ENCODE measurements at places on chromosomes 13 and 19. TPM values are rescaled to one million over a fixed set of nuclear protein-coding genes. Genes with fewer than 3 reads are reported as not detected.
A peak's percentile ranks its signal among the peaks of the same experiment; 100 is the strongest.

CCDC169 gene
- 0.55 TPM for total RNA-seq

LHB gene
- 0.84 TPM for total RNA-seq

DNA sequence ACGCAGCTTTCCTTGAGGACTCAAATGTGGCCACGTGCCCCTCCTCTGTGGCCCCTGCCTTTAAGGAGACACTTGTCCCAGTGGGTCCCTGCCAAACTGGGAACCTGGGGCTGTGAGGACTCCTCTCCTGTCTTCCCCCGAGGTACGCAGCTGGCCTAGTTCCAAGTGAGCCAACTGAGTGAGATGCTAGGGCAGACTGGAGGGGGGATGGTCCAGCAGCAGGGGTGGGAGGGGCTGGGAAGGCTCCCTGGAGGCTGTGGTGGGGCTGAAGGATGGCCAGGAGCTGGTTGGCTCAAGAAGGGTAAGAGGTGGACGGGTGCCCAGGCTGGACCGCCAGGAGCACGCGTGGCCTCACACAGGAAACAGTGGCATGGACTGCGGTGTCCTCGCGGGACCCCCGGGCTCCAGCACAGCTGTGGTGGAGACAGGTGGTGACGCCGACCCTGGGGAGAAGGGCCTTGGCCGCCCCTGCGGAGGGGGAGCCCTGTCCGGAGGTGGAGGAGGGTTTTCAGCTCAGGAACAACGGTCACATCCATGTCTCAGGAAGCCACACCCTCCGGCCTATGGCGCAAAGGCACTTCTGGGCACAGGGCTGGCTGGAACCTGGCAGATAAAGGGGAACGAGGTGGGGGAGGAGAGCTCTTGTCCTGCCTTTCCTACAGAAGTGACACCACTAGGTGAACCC is 45.8 kb downstream of the MLLT1 start:
- no peaks in the 10 kb centered on the region for H3K27me3 ChIP-seq
- peaks cover under 1% of the 10 kb centered on the region for H3K4me1 ChIP-seq
- H3K36me3 ChIP-seq: no peaks in the 10 kb centered on the region
- DNase-seq: peak; percentile 82
- no peak overlapping the region for H3K27ac ChIP-seq

DNA sequence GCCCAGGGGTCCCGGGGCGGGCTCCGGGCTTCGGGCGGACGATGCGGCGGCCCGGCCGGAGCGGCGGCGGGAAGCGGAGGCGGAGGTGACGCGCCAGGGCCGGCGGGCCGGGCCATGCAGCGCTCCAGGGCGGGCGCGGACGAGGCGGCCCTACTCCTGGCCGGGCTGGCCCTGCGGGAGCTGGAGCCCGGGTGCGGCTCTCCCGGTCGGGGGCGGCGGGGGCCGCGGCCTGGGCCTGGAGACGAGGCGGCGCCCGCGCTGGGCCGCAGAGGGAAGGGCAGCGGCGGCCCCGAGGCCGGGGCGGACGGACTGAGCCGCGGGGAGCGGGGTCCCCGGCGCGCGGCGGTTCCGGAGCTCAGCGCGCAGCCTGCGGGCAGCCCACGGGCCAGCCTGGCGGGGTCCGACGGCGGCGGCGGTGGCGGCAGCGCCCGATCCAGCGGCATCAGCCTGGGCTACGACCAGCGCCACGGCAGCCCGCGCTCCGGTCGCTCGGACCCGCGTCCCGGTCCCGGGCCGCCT is 362 bp downstream of the WTIP start:
- peak overlapping the region; percentile 75 for H3K27ac ChIP-seq
- H3K36me3 ChIP-seq: no peaks in the 10 kb centered on the region
- H3K4me1 ChIP-seq: no peaks in the 10 kb centered on the region
- H3K27me3 ChIP-seq: no peaks in the 10 kb centered on the region
- peak overlapping the region; percentile 95 for H3K4me3 ChIP-seq

DNA sequence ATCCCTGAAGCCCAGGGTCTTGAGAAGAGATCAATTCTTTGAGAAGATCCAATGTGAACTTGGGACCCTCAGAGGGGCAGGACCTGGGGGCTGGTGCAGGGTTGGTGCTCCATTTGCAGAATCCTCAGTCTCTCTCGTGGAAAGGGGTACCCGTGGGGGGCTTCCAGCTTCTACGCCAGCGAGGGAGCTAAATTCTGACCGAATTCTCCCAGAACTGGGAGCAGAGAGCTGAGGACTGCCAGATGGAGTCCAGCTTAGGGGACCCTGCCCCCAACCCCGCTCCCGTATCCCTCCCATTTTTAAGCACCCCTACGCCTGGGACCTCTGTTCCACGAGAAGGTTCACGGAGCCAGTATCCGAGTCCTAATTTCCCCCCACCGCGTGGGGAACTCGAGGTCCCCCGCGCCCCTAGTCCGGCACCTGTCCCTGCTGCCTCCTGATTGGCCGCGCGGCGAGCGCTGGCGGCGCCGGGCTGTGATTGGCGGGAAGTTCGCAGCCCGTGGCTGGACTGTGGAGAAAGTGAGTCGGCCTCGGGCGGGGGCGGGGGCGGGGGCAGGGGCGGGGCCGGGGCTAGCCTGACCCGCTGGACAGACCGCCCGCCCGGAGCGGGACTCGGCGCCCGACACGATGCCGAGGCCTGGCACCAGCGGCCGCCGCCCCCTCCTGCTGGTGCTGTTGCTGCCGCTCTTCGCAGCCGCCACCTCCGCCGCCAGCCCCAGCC is 4.4 kb upstream of the LTBP4 start:
- no peak overlapping the region for H3K27ac ChIP-seq
- no peak overlapping the region for H3K4me3 ChIP-seq
- DNase-seq: peak; percentile 76

- H3K4me3 ChIP-seq: no peak overlapping the region
- H3K27me3 ChIP-seq: no peaks in the 10 kb centered on the region
- H3K27ac ChIP-seq: no peak overlapping the region
- H3K4me1 ChIP-seq: no peaks in the 10 kb centered on the region
- no peaks in the 10 kb centered on the region for H3K36me3 ChIP-seq
Measured at GRCh38 chr13:113835461-113836270, 28.2 kb downstream of the GAS6 start.

- H3K4me3 ChIP-seq: no peak overlapping the region
- no peak overlapping the region for H3K27ac ChIP-seq
- H3K36me3 ChIP-seq: no peaks in the 10 kb centered on the region
- no peaks in the 10 kb centered on the region for H3K27me3 ChIP-seq
- no peaks in the 10 kb centered on the region for H3K4me1 ChIP-seq
Measured at GRCh38 chr19:13931391-13932148, 6.6 kb downstream of the PODNL1 start.

DNA sequence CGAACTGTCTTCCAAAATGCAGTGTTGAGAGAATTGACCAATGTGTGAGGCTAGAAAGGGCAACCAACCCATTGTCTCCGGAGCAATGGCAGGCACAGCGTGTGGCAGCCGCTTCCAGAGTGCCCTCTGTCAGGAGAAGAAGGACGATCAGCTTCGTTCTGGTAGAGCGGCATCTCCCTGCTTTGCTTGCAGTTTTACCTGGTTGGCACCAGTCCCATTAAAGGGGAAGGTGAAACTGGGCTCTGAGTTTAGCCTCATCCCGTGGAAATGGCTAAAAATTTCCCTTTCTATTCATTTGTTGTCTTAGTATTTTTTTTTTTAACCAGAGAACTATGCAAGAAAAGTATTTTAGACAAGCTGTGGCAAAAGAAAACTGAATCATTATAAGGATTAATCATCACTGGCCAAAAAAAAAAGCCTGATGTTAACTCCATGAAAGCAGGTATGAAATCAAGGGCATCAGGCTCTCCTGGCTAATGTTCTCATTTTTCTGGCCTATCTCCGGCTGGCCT is 81.5 kb upstream of the SLC7A1 start:
- H3K4me3 ChIP-seq: no peak overlapping the region
- no peaks in the 10 kb centered on the region for H3K36me3 ChIP-seq
- no peaks in the 10 kb centered on the region for H3K4me1 ChIP-seq
- no peaks in the 10 kb centered on the region for H3K27me3 ChIP-seq
- DNase-seq: no peak

GRCh38 chr13:106161146-106161545 is 374.3 kb downstream of the EFNB2 start:
- no peak overlapping the region for H3K27ac ChIP-seq
- no peaks in the 10 kb centered on the region for H3K4me1 ChIP-seq
- no peaks in the 10 kb centered on the region for H3K36me3 ChIP-seq
- H3K4me3 ChIP-seq: no peak overlapping the region
- H3K27me3 ChIP-seq: no peaks in the 10 kb centered on the region

- H3K36me3 ChIP-seq: no peaks in the 10 kb centered on the region
- no peak overlapping the region for H3K27ac ChIP-seq
- no peak for DNase-seq
- no peaks in the 10 kb centered on the region for H3K27me3 ChIP-seq
- no peaks in the 10 kb centered on the region for H3K4me1 ChIP-seq
- H3K4me3 ChIP-seq: no peak overlapping the region
Measured at GRCh38 chr13:67763384-67763783, 533.2 kb upstream of the PCDH9 start.

GRCh38 chr19:1295169-1296012 is 9.7 kb downstream of the EFNA2 start:
- no peak overlapping the region for H3K4me3 ChIP-seq
- no peaks in the 10 kb centered on the region for H3K27me3 ChIP-seq
- DNase-seq: no peak
- no peaks in the 10 kb centered on the region for H3K36me3 ChIP-seq

GRCh38 chr19:54574527-54575056 is 1.0 kb downstream of the LILRA2 start:
- no peak overlapping the region for H3K27ac ChIP-seq
- H3K27me3 ChIP-seq: no peaks in the 10 kb centered on the region
- H3K4me1 ChIP-seq: no peaks in the 10 kb centered on the region
- no peak overlapping the region for H3K4me3 ChIP-seq
